ENCODE measurements at places on chromosomes 7 and 10. TPM values are rescaled to one million over a fixed set of nuclear protein-coding genes. Genes with fewer than 3 reads are reported as not detected.
A peak's percentile ranks its signal among the peaks of the same experiment; 100 is the strongest.

Gene TMEM196
- total RNA-seq, result not detected

Gene SH2D4B
- 0.19 TPM for total RNA-seq

Gene TRPV5
- total RNA-seq, result not detected

Gene PPP1R3C
- not detected for total RNA-seq

Gene CASD1
- total RNA-seq, result 23.7 TPM

GRCh38 chr7:31814187-31814586 is 127.2 kb downstream of the PPP1R17 start:
- H3K4me1 ChIP-seq, result no peaks in the 10 kb centered on the region
- no peaks in the 10 kb centered on the region for H3K27me3 ChIP-seq
- H3K27ac ChIP-seq, result no peak overlapping the region
- H3K4me3 ChIP-seq, result no peak overlapping the region
- no peaks in the 10 kb centered on the region for H3K36me3 ChIP-seq
- DNase-seq, result no peak

DNA sequence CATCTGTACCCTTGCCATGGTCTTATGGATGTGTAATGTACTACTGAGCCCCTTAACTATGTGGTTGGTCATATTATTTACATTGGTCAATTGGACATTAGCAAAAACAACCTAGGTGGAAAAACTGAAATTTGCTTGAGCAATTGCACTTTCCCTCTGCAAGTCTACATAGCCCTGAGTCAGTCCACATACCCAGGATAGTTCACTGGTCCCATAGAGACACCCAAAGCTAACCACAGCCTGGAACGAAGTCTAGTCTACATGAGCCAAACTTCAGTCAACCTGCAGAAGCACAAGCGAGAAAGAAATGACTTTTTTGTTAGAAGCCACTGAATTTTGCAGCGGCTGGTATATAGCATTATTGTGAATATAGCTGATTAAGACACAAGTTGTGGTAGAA is 37.6 kb upstream of the COL1A2 start:
- no peaks in the 10 kb centered on the region for H3K36me3 ChIP-seq
- H3K27ac ChIP-seq, result no peak overlapping the region
- no peaks in the 10 kb centered on the region for H3K4me1 ChIP-seq
- no peaks in the 10 kb centered on the region for H3K27me3 ChIP-seq
- no peak overlapping the region for H3K4me3 ChIP-seq
- no peak for DNase-seq

GRCh38 chr10:90313576-90314325 is 544.1 kb downstream of the HTR7 start:
- no peak for DNase-seq
- H3K27me3 ChIP-seq, result no peaks in the 10 kb centered on the region
- no peak overlapping the region for H3K27ac ChIP-seq
- no peaks in the 10 kb centered on the region for H3K36me3 ChIP-seq
- no peak overlapping the region for H3K4me3 ChIP-seq
- H3K4me1 ChIP-seq, result no peaks in the 10 kb centered on the region

DNA sequence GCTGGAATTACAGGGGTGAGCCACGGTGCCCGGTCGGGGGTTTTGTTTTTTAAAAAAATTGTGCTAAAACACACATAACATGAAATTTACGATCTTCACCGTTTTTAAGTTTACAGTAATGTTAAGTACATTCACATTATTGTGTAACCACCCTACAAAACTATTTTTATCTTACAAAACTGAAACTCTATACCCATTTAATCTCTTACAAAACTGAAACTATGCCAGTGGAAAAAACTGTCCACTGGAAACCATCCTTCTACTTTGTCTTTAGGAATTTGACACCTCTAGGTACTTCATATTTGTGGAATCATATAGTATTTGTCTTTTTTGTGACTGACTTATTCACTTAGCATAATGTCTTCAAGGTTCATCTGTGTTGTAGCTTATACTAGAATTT is 1.0 kb upstream of the PSMC2 start:
- H3K27me3 ChIP-seq, result no peaks in the 10 kb centered on the region
- H3K36me3 ChIP-seq, result peaks cover 7% of the 10 kb centered on the region

GRCh38 chr7:132966754-132967469 is 115.0 kb downstream of the CHCHD3 start:
- DNase-seq, result no peak
- H3K27me3 ChIP-seq, result no peaks in the 10 kb centered on the region
- H3K4me3 ChIP-seq, result no peak overlapping the region
- H3K36me3 ChIP-seq, result no peaks in the 10 kb centered on the region
- H3K27ac ChIP-seq, result no peak overlapping the region

DNA sequence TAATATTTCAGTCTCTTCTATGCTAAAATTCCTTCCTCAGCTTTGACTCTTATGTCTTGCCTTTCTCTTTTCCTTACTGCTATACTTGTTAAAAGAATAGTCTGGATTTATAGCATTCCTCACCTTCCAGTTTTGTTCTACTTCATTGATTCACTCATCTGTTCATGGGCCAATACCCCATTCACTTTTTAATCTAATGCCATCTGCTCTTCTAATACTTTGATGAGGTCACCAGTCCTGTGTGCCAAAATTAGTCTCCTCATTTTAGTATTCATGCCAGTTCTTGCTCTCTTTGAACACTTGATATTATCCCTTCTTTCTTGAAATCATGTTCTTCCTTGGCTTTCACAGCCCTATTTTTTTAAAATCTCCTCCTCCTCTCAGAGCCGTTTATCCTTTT is 19.3 kb downstream of the STK17A start:
- no peak for DNase-seq
- peak overlapping the region; percentile 3 for H3K27ac ChIP-seq
- peaks cover 28% of the 10 kb centered on the region for H3K4me1 ChIP-seq
- peaks cover 69% of the 10 kb centered on the region for H3K36me3 ChIP-seq
- no peak overlapping the region for H3K4me3 ChIP-seq

GRCh38 chr10:36026656-36027390 is 384.7 kb upstream of the FZD8 start:
- no peaks in the 10 kb centered on the region for H3K36me3 ChIP-seq
- no peak for DNase-seq
- H3K4me1 ChIP-seq, result no peaks in the 10 kb centered on the region

- no peaks in the 10 kb centered on the region for H3K27me3 ChIP-seq
- peaks cover 27% of the 10 kb centered on the region for H3K4me1 ChIP-seq
- H3K27ac ChIP-seq, result no peak overlapping the region
- DNase-seq, result no peak
- H3K4me3 ChIP-seq, result no peak overlapping the region
Observed at GRCh38 chr10:43160046-43160920, 22.0 kb downstream of the CSGALNACT2 start.

GRCh38 chr10:3197348-3198003 is 24.9 kb upstream of the PITRM1 start:
- peak overlapping the region; percentile 20 for H3K4me3 ChIP-seq
- peaks cover 15% of the 10 kb centered on the region for H3K27me3 ChIP-seq
- peaks cover 16% of the 10 kb centered on the region for H3K4me1 ChIP-seq

DNA sequence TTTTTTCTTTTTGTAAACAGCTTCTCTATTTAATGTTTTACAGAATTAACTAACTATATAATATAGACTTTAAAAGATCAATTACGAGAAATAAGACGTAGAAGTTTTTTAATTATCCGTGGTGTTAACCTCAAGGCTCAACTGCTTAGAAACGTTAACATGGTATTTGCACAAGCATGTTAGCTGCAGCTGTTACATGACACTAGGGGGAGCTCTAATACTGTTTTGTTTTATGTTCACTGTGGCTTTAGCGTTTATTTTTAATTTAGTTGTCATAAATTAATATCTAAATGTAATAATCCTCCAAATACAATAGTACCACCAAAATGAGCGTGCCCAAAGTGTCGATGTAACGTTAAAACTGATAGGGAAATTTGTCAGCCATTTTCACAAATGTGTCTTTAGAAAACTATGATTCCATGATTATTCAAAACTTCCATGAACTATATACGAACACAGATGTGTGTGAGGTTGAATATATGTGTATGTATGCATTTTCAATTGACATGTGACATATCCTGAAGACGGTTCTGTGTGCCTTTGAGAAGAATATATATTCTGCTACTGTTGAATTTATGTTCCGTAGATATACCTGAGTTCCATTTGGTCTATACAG is 828.8 kb upstream of the MBL2 start:
- H3K4me3 ChIP-seq, result no peak overlapping the region
- H3K36me3 ChIP-seq, result no peaks in the 10 kb centered on the region
- no peak overlapping the region for H3K27ac ChIP-seq
- peak; percentile 3 for DNase-seq
- H3K4me1 ChIP-seq, result no peaks in the 10 kb centered on the region

DNA sequence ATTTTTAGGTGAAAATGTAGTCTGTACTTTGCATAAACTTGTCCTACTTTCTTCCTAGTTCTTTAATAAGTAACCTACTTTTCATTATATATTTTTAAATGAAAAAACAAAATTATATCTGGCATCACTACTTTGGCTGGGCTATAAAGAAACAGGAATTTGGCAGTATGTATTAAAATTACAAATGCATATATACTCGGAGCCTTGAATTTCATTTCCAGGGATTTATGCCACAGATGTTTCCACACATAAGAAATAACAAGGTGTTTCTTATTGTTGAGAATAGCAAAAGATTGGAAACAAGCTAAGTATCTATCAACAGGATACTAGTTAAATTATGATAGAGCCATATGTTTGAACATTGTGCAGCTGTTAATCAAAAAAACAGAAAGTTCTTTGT is 2.2 kb upstream of the ARHGAP12 start:
- H3K27me3 ChIP-seq, result no peaks in the 10 kb centered on the region
- no peak overlapping the region for H3K27ac ChIP-seq
- DNase-seq, result no peak
- H3K4me3 ChIP-seq, result no peak overlapping the region
- H3K36me3 ChIP-seq, result no peaks in the 10 kb centered on the region
- peaks cover 19% of the 10 kb centered on the region for H3K4me1 ChIP-seq

GRCh38 chr10:30997536-30998235 is 34.0 kb downstream of the ZNF438 start:
- H3K27me3 ChIP-seq, result no peaks in the 10 kb centered on the region
- peaks cover 5% of the 10 kb centered on the region for H3K4me1 ChIP-seq
- no peak overlapping the region for H3K4me3 ChIP-seq
- DNase-seq, result no peak
- H3K36me3 ChIP-seq, result no peaks in the 10 kb centered on the region

- no peak overlapping the region for H3K27ac ChIP-seq
- no peaks in the 10 kb centered on the region for H3K27me3 ChIP-seq
- no peaks in the 10 kb centered on the region for H3K36me3 ChIP-seq
- no peak for DNase-seq
Observed at GRCh38 chr10:1519391-1519790, 217.9 kb downstream of the ADARB2 start.

GRCh38 chr7:16055263-16055976 is 365.9 kb downstream of the CRPPA start:
- DNase-seq, result no peak
- no peaks in the 10 kb centered on the region for H3K36me3 ChIP-seq
- no peaks in the 10 kb centered on the region for H3K4me1 ChIP-seq
- H3K27me3 ChIP-seq, result no peaks in the 10 kb centered on the region
- no peak overlapping the region for H3K4me3 ChIP-seq
- no peak overlapping the region for H3K27ac ChIP-seq

Measured in natural killer cell (primary cell).